Umbilical cord (tissue), 2 donors: ENCODE measurements at places on chromosomes 1 and 21. TPM values are rescaled to one million over a fixed set of nuclear protein-coding genes. Genes with fewer than 3 reads are reported as not detected.

- no peak for DNase-seq
Measured at GRCh38 chr1:30081379-30082102, 641.8 kb downstream of the MATN1 start.

- no peak for DNase-seq
Measured at GRCh38 chr1:155968670-155969069, 9.7 kb downstream of the ARHGEF2 start.

DNA sequence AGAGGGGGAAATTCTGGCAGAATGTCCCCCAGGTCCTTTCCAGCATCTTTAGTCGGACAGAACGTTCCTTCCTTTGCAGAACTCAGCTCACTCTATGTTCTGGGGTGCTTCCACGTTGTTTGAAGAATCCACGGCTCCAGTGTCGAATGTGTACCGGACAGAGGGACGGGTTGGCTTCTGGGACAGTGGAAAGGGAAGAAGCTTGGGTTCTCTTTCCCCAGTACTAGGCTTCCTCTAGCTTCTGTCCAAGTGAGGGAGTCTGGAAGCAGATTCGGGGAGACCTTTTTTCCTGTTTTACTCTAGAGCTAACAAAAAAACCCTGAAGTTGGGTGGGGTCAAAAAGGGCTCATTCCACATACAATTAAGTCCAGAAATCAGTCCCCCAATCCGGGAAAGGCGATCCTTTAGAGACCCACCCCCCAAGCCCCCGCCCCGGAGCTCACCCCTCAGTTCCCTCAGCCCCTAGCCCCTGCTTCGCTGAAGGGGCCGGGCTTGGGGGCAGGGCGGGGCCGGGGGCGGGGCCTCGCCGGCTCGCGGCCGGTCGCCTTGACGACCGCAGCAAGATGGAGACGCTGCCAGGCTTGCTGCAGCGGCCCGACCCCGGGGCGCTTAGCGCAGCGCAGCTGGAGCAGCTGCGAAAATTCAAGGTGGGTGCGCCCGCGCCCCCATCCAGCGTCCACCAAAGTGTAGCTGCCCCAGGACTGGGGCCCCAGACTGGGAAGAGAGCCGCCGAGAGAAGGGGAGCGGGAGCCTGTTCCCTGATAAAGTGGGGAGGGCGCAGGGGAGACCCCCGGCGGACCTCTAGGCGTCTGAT is at the start of gene RIIAD1:
TSS of gene RIIAD1 (plus strand) at position 549 of the 814 bp plus-strand sequence. CDS start at position 564, 15 bp downstream.
- DNase-seq = no peak

DNA sequence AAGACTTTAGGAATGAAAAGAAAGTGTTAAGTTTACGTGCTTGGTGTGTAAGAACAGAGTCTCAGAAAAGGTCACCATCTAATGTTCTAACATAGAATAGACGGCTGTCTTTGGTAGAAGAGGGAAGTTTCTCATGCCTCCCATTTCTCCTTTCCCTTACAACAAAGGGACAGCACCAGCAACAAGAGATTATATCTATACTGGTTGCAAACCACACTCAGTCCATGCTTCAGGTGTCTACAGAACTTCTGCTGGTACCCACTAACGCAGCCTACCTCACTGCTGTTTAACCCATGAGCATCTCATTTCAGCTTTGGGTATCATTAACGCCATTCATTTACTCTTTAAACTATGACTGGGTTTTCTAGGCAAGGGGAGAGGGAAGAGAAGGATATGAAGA is 9.2 kb upstream of the ITPKB start:
- no peak for DNase-seq

- no peak for DNase-seq
Measured at GRCh38 chr21:34086887-34087306, 13.5 kb downstream of the MRPS6 start.

DNA sequence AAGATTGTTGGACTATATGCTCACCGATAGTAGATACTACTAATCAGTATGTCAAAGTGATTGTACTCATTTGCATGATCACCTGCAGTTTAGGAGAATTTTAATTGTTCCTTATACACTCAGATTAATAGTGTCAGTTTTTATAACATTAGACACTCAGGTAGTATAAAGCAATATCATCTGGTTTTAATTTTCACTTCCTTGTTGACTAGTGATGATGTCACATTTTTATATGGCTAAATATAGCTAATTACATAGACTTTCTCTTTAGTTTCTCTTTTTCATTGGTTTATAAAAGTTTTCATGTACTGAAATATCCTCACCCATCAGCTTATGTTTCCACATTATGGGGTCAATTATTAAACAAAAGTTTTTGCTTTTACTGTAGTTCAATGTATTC is 1332.4 kb upstream of the ADGRL2 start:
- DNase-seq = no peak

GRCh38 chr1:186987769-186988168 is 159.0 kb downstream of the PLA2G4A start:
- no peak for DNase-seq

DNA sequence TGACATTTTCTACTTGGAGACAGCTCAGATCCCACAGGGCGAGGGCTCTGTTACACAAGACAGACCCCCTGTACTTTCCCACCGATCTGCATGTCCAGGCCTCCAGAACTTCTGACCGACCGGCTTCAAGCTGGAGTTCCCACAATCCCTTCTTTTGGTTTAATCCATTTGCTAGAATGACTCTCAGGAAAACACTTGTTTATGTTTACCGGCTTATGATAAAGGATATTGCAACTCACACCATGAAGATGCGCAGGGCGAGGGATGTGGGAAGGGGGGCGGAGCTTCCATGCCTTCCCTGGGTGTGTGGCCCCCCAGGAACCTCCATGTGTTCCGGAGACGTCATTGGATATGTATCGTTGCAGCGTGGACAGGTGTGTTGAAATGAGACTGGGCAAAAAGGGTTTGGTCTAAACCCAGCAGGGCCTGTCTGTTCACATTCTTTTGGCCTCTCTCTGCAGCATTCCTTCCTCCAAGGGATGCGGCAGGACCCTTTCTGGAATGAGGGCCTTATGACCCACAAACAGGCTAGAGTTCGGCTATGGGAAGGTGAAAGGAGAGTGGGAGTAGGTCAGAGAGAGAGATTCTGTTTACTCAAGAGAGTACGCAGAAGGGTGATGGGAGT is 7.5 kb upstream of the IGSF5 start:
- DNase-seq = peak; percentile 48

GRCh38 chr1:70355920-70356319 is 1.4 kb upstream of the ANKRD13C start:
- no peak for DNase-seq

GRCh38 chr1:235330918-235331285 is 2.5 kb downstream of the GGPS1 start:
- no peak for DNase-seq

- DNase-seq = no peak
Measured at GRCh38 chr21:45506241-45506817, 35.9 kb downstream of the SLC19A1 start.

DNA sequence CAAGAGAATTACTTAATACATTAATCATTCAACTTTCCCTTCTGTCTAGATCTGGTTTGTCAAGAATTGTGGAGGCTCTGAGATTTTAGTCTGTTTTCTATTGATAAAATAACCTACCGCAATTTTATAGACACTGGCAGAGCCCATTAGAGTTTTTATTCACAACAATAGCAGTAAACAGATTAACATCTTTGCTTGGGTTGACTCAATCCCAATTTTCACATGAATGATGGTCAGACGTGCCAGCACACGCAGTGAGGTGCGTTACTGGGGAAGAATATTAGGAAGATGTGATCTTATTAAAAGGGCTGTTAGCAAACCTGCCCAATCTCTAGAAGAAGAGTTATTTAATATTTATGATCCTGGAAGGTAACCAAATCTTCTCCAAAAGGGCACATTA is 736.6 kb downstream of the MRPL39 start:
- DNase-seq = no peak

GRCh38 chr1:213464786-213465460 is 413.9 kb downstream of the RPS6KC1 start:
- DNase-seq = no peak

- peak; percentile 93 for DNase-seq
Measured at GRCh38 chr1:31712630-31713029, 8.8 kb upstream of the COL16A1 start.

The KCNJ6 gene
- total RNA-seq = 1.4 TPM

The AVPR1B gene
- 0.72 TPM for total RNA-seq

The FRRS1 gene
- total RNA-seq = 36.1 TPM

The COL11A1 gene
- 373 TPM for total RNA-seq

The SSR2 gene
- 355 TPM for total RNA-seq

The ADSS2 gene
- total RNA-seq = 78.0 TPM

The PMF1 gene
- 19.3 TPM for total RNA-seq

The BGLAP gene
- total RNA-seq = not detected

The KRTAP10-6 gene
- not detected for total RNA-seq

The DIO1 gene
- not detected for total RNA-seq

The LCA5L gene
- total RNA-seq = 19.7 TPM

The TEDDM1 gene
- total RNA-seq = 4.6 TPM

The CR1L gene
- not detected for total RNA-seq

The AIM2 gene
- total RNA-seq = 4.3 TPM

The IGSF8 gene
- 8.2 TPM for total RNA-seq

The MROH9 gene
- not detected for total RNA-seq
